Stimulated activated effector memory CD8-positive, alpha-beta T cell treated with anti-CD3 and anti-CD28 coated beads, Interleukin-12 subunit alpha, Interleukin-12 subunit beta, amount 100 ng/mL, for 72 hours (primary cell): ENCODE measurements at places on chromosomes 7 and 10.

GRCh38 chr7:95318501-95319100, 5.7 kb downstream of the PON1 start:
- no peak for DNase-seq

- no peak for DNase-seq
These were observed 719.8 kb downstream of the INHBA start for GRCh38 chr7:40983111-40983510.

- no peak for DNase-seq
These were observed 92.9 kb upstream of the DUSP5 start for GRCh38 chr10:110404825-110405224.

GRCh38 chr7:68009716-68010115, 1013.1 kb downstream of the TYW1 start:
- DNase-seq: no peak

GRCh38 chr7:55946545-55946944, 5.1 kb upstream of the MRPS17 start:
- DNase-seq: no peak

GRCh38 chr7:4638781-4639575, 43.1 kb upstream of the FOXK1 start:
- DNase-seq: no peak

- no peak for DNase-seq
These were observed 415.5 kb upstream of the SORCS1 start for GRCh38 chr10:107579970-107580369.

- DNase-seq: no peak
These were observed 37.2 kb downstream of the DIP2C start for GRCh38 chr10:652233-652632.
